NCI-H1105 (cell line): ENCODE measurements at places on chromosomes 7 and 10.

DNA sequence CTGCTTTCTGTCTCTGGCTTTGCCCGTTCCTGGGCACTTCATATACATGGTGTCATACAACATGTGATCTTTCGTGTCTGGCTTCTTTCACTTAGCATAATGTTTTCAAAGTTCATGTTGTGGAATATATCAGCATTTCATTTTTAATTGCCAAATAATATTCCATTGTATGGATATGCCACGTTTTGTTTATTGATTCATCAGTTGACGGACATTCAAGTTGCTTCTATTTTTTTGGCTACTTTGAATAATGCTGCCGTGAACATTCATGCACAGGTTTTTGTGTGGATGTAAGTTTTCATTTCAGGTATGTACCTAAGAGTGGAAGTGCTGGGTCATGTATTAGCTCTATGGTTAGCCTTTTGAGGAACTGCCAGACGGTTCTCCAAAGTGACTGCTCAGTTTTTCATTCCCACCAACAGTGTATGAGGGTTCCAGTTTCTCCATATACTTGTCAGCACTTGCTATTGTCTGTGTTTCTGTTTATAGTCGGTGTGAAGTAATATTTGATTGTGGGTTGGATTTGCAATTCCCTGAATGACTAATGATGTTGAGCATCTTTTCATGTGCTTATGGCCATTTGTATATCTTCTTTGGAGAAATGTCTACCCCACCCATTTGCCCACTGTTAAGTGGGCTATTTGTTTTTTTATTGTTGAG lies 401.4 kb upstream of the GALNT17 start:
- no peak for DNase-seq

DNA sequence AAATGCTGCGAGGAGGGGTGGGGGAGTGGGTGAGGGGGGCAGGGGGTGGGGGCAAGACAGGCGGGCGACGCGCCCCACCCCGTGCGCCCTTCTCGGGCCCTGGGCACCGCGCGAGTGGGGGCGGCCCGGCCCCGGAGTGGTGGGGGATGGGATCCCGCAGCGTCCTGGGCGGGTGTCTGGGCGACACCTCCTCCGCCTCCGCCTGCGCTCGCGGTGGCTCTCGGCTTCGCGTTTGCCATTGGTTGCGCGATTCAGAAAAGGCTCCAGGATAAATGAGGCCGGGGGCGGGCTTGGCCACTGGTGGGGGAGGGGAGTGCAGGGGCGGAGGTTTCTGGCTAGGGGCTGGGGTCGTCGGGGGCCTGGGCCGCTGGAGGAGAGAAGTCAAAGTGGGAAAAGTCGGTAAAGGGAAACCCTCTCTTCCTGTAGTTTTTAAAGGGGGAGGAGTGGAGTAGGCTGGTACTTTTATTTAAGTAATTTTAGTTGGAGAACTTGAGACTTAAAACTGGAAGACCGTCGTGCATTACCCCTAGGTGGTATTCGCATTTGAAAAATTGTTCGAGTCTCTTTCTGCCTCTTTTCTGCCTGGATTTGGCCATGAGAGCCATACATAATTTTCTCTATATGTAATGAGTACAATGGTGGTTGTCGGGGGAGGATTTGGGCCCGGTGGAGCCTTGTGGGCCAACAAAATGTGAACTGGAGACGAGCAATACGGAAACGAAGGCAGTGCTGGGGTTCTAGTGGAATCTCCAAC lies 992 bp upstream of the IGF2BP3 start:
- DNase-seq: peak; percentile 95

- DNase-seq: no peak
Measured at GRCh38 chr7:140489026-140489359, 9.7 kb upstream of the MKRN1 start.

- no peak for DNase-seq
Measured at GRCh38 chr10:21498377-21498776, 27.1 kb downstream of the SKIDA1 start.

GRCh38 chr10:18214691-18215563 lies 74.7 kb downstream of the CACNB2 start:
- DNase-seq: no peak

GRCh38 chr10:115649217-115649616 lies 556.1 kb downstream of the ATRNL1 start:
- no peak for DNase-seq

DNA sequence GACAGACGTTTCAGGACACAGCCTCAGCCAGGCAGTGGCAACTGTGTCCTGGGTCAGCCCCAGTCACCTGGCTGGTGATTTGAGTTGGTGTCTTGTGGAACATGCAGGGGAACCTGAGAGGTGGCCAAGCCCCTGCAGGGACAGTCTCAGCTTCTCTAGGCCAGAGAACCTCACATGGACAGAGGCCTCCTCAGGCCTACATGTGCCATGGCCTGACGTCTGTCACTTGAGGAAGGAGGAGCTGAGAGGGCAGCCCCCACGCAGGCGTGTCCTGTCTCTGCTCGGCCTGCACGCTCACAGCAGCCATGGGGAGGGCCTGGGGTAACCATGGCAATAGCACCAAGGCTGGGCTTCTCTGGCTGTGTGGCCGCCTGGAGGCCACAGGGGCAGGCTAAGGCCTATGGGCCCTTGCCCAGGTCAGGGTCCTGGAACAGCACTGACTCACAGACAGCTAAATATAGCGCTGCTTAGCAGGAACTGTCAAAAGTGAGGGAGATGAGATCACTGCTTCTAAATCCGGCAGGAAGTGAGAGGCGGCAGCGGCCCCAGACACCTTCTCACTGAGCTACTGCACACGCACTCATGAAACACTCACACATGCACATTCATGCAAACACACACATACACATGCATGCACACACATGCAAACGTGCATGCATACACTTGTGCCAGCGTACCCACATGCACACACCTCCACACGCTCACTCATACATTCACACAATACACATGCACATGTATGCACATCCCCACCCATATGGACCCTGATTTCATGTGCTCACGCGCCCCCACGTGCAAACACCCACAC lies 57.0 kb downstream of the YKT6 start:
- no peak for DNase-seq

- no peak for DNase-seq
Measured at GRCh38 chr10:43214956-43215561, 51.8 kb downstream of the RASGEF1A start.

DNA sequence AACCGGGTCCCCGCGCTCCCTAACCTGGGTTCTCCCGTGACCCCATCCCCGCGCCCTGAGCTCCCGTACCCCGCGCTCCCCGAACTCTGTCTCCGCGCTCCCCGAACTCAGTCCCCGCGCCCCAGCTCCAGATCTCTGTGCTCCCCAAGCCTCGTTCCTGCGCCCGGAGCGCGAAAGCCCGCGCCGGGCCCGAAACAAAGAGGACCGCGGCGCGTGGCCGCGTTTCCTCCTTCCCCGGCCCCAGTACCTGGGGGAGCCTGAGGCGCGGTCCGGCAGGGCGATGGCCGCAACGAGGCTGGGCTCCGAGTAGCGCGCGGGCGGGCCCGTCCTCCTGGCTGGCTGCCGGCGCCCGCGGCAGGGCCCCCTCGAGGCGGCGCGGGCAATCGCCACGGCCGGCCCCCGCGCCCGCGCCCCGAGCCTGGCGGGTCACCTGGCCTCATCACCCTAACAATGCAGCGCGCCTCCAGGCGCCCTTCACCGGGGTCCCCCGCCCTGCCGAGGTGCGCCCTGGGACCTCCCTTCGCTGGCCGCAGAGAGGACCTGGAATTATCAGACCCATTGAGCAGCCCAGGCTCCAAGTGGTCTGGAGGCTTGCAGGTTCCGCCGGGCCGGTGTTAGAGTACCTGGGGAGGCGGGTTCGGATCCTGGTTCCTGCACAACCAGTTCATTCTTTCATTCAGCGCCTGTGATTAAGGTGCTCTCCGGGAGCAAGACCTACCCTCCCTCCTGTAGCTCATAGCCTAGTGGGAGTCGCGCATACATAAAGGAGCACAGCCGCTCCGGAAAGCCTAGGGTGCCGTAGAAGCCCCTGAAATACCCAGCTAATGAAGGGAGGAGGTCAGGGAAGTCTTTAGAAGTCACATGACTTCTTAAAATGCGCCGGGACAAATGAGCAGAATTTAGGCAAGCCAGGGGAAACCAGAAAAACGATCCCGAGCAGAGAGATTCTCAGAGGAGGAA lies at the start of gene TNS3:
Gene TNS3, minus strand, starts transcription at position 308 of the 960 bp plus-strand sequence. CDS start 142,475 bp downstream, outside the sequence.
- DNase-seq: no peak

- no peak for DNase-seq
Measured at GRCh38 chr10:116697816-116698215, 44.5 kb downstream of the HSPA12A start.

GRCh38 chr7:150979713-150980390 lies 1.7 kb upstream of the KCNH2 start:
- DNase-seq: no peak

DNA sequence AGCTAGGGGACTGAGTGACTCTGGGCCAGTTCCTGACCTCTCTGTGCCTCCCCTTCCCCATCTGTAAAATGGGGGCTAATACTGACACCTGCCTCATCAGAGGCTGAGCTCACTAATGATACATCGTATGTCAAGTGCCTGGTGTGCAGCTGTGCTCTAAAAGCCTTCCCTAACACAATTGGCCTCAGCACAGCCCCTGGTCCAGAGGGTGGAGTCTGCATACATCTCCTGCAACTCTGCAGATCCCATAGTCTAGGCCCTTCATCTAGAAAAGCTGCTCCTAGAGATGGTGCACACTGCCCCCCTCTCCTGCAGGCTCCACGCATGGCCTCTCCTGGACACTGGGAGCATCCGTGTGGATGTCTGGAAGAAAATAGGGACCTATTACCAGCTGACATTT lies 255.0 kb downstream of the RPS24 start:
- no peak for DNase-seq
